Stimulated activated CD4-positive, alpha-beta T cell treated with anti-CD3 and anti-CD28 coated beads, Interleukin-12 subunit alpha, Interleukin-12 subunit beta, amount 100 ng/mL, for 24 hours (primary cell): ENCODE measurements at places on chromosomes 3 and 15.

- DNase-seq, result no peak
These were observed 15.5 kb upstream of the SCAANT1 start for GRCh38 chr3:63927422-63928280.

DNA sequence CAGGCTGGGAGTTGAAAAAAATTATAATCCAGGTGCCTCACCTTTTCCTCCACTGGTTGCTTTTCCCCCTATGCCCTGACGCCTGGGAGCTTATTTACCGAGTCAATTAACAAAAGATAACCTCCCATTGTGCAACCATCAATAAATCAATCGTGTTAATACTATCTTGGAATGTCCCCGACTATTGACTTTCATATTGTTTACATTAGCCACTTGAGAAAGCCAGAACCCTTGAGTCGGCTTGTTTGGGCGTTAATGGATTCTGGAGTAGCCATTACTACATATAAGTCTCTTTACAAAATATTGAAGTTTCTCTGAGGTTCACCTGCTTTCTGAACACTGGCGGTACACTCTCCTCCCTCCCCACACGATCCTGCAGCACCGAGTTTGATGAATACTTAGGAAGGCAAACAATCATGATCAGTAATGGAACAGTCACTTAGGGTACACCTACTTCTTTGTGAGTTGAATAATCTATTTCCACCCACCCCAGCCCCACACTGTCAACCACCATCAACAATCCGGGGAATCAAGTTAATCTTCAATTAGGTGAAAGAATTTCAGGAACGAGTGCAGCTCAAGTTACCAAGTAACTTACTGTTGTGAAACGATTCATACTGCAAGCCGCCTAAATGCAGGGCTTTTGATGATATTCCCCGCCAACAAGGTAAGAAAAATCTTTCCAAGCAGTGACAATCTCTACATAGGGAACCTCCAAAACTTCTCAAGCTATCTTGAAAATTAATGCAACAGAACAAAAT lies 159.3 kb upstream of the NR2F2 start:
- no peak for DNase-seq

- no peak for DNase-seq
These were observed 1.6 kb downstream of the FBXO22 start for GRCh38 chr15:75905231-75905630.

DNA sequence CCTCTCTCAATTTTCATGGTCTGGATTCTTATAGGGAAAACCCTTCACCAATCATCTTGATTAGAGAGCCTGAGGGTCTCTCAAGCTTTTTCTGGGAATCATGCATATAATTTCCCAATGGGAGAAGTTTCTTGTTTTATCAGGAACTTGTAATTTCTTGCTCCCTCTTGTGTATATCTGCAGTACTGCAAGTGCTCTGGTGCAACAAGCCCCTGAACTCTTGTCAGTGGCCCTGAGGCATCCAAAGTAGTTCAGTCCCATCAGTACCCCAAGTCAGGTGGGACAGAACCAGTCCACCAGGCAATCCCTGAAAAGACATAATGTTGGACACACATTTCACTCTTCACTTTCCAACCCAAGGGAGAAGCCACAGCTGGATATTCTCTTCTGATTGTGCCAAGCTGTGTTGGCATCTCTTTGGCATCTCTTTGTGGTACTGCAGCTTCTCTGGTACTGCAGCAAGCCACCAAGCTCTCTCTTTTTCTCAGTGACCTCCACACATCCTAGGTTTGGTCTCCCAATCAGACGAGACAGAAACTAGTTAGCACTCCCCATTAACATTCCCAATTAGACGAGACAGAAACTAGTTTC lies 214.5 kb downstream of the ZIC4 start:
- DNase-seq, result no peak

DNA sequence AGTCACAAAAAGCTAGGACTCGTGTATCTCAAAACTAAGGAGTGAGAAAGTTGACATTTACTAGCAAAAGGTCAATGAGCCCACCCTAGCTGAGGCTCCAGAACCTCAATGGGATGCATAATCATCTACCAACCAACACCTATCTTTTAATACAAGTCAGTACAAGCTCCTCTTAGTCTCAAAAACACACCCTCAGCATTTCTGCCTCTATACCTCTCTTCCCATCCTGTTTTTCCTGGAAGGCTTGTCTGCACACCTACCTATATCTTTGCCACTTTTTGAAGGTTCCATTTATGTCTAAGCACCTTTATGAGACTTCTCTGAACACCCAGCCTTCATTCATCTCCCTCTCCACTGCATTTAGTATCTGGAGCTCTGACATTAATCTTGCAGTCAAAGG lies 10.0 kb downstream of the WWTR1 start:
- DNase-seq, result no peak

- no peak for DNase-seq
These were observed 28.4 kb upstream of the SHC4 start for GRCh38 chr15:48992096-48992495.

DNA sequence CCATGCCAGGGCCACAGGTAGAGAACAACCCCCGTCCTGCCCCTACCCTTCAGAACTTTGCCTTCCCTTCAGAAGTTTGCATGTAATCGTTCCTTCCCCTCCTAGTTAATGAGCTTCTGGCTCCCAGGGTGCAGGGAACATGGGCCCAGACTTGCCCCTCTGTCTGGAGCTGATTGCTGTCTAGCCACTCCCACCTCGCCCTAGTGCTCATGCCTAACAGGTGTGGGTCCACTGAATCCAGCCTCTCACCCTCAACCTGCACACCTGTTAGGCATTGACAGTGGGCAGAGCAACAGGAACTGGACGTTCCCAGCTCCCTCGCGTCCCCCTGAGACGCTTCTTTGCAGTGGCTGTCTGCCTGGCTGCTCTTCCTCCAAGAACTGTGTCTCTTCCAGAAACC lies 40.3 kb downstream of the WNT5A start:
- DNase-seq, result no peak

DNA sequence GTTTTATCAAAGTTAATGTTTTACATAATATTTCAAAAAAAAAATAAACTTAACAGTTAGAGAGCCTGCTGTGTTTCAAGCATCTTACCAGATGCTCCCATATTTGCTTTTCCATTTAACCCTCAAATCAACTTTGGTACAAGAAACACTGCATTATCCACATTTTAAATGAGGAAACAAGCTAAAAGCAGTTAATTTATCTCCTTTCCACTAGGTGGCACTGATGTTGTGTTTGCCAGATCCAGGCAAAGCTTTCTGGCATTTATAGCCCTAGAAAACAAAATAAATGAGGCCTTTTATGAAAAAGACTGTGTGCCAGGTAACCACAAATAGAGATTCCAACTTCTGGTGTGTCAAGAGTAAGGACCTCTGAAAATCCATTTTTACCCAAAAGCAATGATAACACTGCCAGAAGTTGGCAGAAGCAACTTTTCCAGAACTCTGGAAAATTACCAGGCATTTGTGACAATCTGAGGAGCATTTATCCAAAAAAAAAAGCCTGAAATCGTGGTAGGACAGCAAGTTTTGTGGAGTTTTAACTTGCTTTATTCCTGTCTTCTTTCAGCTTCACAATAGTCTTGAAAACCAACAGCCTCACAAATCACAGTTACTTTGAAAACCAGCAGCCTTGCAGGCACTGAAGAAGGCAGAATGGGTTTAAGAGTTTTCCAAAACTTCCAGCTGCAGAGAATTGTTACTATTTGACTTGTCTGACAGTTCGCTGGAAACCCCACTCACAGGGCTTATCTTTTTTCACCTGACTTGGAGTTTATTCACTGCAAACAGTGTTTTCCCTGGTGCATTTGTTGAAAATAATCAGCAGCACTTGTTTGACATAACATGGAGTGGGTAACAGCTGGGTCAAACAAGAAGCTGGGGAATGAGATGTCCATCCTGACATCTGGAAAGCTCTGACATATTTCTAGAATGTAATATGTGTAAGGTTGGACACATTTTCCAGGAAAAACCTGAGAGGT lies 9.2 kb downstream of the FAM162A start:
- no peak for DNase-seq

DNA sequence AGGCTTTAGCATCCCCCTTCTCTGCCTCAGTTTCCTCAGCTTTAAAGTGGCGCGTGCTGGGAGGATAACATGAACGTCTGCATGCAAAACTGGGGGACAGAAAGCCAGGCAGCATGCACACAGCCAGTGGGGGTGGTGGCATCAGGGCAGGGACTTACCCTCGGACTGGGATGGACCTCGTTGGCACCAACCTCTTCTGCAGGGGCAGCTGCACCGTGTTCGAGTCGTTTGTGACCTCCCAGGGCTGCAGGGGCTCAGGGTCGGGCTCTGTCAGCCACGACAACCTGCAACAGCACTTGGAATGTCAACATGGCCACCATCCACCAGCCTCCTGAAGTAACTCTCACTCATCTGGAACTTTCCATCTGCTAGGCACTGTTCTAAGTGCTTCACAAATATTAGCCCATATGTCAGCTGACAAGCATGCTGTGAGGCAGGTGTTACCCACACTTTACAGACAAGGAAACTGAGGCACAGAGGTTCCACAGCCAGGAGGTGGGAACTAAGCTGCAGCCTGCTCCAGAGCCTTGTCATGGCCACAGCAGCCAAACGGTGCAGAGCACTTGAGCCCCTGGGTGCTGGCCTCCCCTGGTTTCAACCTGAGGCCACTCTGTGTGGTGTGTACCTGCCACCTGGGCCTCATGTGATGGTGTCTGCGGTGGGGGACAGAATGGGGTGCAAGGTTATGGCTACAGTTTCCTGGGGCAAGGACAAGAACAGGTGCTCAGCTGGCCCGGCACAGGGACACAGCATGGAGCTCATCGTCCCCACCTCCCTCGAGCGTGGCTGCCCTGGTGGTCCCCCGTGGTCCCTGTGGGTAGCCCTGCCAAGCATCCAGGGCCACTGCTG lies 6.7 kb downstream of the C3orf22 start:
- DNase-seq, result no peak

DNA sequence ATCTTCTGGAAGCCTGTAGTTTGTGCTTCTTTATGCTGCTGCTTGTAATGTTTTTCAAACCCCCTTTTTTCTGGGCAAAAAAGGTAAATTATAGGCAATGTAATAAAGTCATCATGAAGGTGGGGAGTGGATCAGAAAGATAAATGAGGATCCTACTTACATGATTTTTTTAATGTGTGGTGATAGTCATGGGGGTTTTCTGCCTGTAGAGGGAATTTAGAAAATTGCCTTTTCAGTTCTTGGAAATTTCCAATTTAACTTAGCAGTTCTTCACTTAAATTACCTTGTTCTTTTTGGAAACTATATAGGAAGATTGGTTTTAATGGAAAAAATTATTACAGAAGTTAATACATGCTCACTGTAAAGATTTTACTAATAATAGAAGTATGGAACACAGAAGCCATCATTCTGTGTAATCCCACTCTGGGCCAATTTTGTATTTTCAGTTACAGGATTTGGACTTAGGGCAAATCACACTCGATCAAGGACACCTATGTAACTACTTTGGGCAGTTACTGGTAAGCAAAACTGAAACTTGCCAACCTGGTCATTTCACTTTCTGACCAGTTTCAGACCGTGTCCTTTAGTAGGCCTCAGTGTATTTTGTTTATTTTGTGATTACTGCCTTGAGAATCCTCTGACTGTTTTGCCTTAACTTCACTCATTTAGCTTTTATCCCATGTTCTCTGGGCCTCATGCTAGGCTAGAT lies 10.5 kb upstream of the SCAANT1 start:
- DNase-seq, result no peak

DNA sequence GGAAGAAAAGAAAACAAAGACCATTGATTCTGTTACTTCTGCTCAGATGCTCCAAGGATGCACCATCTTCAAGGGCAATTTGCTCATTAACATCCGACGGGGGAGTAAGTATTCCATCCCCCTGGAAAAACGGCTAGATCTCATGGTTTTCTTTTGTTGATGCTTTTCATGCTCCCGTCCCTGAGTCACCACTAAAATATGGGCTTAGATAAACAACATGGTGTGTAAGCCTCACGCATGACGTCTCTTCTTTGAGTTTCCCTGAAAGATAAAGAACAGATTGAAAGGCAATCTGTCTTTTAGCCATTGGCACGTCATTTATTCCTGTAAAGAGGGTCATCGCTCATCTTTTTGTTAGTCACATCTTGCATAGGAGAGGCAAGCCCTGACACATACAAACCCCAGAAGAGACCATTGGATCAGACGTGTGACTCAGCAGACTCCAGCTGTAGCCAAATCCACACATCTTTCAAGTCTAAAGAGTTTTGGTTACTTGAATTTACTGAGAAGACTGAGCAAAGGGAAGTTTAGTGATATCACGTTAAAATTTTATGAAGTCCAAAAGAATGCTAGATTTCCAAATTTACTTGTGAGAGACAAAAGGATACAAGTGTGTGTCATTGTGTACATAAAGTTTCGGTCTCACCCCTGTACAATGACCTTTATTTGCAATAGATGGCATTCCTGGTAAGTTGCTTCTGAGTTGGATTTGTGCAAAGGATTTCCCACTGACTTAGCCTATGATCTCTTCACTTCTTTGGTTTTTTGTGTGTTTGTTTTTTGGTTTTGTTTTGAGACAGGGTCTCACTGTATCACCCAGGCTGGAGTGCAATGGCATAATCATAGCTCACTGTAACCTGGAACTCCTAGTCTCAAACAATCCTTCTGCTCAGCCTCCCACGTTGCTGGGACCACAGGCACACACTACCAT lies 110.5 kb downstream of the PGPEP1L start:
- no peak for DNase-seq

DNA sequence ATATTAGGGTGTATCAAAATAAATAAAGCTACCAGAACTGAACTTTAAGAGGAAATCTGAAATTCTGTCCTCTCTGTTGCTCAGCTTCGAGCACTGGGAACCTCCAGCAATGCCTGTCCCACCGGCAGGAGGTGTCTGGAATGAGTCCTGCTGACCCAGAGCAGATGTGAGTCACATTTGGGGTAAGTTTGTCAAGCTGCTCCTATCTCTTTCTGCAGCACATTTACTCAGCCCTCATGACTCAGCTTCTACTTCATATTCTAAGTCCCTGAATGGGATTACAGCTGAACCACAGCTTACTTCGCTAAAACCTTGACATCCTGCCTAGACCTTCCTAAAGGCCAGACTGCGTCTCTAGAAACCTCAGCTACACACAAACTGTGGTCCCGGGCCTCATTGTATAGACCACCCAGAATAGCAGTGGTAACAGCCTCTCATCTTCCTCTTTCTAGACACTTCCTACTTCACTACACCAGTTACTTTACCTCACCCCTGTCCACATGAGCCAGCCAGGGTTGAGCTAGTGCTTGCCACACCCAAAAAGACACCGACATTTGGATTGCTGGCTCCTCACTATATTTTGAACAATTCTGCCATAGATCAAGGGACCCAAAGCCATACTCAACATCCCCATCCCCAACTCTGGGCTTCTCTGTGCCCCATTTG lies 109.6 kb upstream of the TMCO5A start:
- no peak for DNase-seq

- DNase-seq, result no peak
These were observed 2.0 kb downstream of the P4HTM start for GRCh38 chr3:48991851-48992545.

DNA sequence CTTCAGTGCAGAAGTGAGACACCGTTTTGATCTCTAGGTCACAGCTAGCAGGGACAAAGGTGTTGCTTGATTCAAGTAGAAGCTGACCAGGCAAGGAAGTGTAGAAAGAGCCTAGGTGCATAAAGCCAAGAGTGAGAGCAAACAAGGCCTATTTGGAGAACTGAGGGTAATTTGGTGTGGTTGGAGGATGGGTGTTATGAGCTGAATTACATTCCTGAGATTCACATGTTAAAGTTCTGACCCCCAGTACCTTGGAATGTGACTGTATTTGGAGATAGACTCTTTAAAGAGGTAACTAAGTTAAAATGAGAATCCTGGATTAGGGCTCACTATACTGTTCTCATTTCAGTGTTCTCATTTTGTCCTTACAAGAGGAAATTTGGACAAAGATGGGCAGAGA lies 191.3 kb downstream of the ZMAT3 start:
- no peak for DNase-seq
